ENCODE measurements at places on chromosomes 12 and 14.

- no peak for DNase-seq
Measured at GRCh38 chr12:21172079-21172478, 41.1 kb downstream of the SLCO1B1 start.

GRCh38 chr14:93926245-93926872, 785 bp upstream of the FAM181A start:
- DNase-seq, result no peak

DNA sequence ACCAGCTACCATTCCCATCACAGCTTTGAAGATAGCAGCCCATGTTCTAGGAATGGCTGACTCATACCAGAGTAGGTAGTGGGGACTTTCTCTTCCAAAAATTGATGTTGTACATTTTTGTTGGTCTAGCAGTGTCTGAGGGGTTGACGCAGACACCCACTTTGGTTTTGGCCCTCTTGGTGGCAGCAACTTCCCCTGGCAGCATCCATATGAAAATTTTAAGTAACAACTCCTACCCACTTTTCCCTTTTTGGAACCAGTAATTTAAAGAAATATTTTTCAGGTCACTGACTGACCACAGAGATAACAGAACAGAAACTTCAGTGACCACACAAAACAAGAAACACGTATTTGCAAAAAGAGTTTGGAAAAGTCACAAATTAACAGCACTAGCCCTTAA, 162.0 kb upstream of the TMCC3 start:
- DNase-seq, result no peak

DNA sequence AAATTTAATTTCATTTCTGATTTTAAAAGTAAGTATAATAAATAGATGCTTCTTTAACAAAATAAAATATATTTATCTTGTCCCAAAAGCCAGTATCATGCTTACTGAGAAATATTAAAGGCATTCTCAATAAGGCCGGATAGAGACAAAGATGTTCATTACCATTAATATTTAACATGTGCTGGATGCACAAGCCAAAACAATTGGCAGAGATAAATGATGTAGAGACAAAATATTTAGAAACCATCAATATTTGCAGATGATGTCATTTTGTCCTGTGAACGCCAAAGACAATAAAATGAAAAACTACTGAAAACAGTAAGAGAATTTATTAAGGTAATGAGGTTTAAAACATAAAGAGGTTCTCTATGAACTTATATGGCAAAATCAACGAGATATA, 313.5 kb downstream of the ITPR2 start:
- DNase-seq, result no peak

- DNase-seq, result no peak
Measured at GRCh38 chr12:53486736-53487487, 12.3 kb downstream of the MAP3K12 start.

- DNase-seq, result no peak
Measured at GRCh38 chr12:75526655-75527511, 15.5 kb upstream of the KRR1 start.

DNA sequence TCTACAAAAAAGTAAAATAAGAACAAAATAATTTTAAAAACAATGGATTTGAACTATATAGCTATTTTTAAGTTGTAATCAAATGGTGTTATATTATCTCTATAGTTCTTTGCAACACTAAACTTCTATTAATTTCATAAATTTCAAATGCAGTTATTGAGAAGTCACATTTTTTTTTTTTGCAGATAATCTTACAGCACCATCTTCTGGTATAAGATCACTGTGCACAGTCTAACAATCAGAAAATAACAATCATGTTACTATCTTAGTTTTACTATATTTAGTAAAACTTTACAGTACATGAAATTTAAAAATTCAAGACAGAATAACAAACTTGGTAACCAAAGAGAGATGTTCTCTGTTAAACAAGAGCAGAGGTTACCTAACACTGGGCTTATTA, 40.6 kb downstream of the GXYLT1 start:
- no peak for DNase-seq

GRCh38 chr14:99175331-99176155, 96.5 kb downstream of the BCL11B start:
- DNase-seq, result no peak

GRCh38 chr14:45181806-45182205, 46.1 kb downstream of the FANCM start:
- no peak for DNase-seq

DNA sequence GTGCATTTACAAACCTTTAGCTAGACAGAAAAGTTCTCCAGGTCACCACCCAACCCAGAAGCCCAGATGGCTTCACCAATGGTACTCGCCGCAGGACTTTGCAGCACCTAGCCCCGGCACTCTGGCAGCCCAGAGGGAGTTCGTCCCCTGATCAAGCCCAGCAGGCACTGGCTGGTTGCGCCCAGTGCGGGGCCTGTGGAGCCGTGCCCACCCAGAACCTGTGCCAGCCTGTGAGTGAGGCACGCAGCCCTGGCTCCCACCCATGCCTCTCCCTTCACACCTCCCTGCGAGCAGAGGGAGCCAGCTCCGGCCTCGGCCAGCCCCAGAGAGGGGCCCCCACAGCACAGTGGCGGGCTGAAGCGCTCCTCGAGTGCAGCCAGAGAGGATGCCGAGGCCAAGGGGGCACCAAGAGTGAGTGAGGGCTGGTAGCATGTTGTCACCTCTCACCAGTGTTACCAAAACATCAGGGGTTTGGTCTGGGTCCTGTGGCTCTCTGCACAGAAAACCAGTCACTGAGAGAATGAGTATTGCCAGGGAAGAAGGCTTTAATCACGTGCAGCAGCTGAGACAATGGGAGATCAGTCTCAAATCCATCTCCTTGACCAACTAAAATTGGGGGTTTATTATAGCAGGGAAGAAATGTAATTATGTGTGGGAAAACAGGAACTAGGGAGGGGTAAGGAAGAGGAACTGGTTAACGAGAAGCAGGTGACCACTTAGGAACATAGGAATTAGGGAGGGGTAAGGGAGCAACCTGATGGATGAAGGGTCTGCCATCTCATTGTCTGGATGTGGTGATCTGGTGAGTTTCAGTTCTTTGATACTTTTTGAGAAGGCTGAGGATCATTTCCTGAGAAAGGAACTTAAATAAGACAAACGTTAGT, 151.3 kb downstream of the NUBPL start:
- no peak for DNase-seq

DNA sequence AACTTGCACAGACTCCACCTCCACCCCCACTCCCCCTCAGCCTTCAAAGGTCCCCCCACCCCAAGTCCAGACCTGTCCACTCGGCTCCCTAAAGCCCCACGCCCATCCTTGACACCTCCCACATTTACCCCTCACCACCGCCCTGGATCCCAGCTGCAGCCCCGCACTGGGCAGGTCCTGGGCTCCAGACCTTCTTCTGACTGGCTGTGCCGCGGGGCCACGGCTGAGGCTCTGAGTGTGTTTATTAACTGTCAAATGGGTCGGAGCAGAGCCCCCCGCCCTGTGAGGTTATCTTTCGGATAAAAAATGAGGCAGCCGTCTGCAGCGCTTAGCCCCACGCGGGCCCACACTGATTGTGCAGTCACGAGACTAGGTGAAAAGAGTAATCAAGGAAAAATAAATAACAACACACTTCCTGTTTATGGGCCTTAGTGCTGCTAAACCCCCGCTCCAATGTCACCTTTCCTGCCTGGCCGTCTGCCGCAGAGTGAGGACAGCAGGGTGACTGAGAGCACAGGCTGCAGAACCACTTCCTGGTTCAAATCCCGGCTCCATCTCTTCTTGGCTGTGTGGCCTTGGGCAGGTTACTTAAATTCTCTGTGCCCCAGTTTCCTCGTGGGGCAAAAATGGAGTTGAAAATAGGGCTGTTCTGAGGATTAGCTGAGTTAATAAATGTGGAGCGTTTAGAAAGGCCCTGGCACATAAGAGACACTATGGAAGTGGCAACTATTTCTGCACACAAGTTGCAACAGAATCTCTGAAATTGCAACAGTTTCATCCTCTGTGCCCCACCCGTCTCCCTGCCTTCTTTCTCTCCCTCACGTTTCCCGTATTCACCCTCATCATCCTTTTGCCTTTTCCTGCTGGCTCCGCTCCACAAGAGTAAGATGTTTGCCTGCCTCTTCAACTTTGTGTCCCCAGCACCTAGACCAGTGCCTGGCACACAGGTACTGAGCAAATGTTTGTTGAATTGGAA, 9.4 kb downstream of the SETD1B start:
- DNase-seq, result no peak

DNA sequence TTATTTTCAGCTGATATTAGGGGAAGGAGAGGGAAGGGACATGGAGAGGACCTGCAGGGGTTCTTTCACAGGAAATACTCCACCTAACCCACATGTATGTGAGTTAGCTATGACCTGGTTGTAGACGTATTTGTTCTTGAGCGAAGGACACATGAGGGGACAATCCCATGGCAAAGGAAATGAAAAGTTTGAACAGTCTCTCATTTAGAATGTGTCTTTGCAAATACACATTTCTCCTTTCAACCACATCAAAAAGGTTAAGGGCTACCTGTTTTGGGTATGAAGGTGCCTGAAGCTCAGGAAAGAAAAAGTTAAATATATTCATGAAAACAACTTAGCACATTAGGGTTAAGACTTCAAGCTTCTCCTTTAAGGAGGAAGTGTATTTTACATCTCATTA, 7.4 kb downstream of the PYGL start:
- DNase-seq, result no peak

DNA sequence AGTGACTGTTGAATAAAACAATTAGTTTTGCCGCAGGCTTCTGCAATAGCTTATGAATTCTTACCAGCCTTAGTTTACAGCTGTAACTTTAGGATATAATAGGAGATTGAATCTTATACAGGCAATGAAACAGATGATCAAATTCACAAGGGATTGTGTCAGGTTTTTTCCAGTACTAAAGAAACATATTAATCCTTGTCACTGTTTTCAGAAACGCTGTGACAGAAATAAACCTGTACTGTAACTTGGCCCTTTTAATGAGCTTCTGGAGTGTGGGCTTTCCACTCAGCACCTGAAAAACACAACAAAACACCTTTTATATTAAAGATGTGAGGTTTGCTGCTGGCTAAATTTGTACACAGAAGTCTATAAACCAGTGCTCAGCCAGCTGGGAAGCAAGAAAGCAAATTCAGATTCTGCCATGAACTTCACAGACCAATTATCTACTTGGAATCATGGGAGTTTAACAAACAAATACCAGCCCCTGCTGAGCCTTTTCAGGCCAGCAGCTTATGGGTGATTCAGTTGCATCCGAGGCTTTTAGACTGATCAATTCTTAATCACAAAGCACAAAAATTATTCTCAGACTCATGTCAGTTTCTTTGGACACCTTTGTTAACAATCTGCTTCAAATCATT, 109.5 kb downstream of the FOXG1 start:
- DNase-seq, result no peak

- DNase-seq, result no peak
Measured at GRCh38 chr14:23079716-23080115, 15.2 kb downstream of the ACIN1 start.

GRCh38 chr12:26317942-26318575, 122.7 kb downstream of the SSPN start:
- no peak for DNase-seq

- DNase-seq, result no peak
Measured at GRCh38 chr12:62658910-62659309, 192.3 kb downstream of the MON2 start.

GRCh38 chr12:32211066-32211899, 104.6 kb downstream of the BICD1 start:
- DNase-seq, result no peak

- no peak for DNase-seq
Measured at GRCh38 chr12:6253278-6253677, 53.1 kb downstream of the CD9 start.

DNA sequence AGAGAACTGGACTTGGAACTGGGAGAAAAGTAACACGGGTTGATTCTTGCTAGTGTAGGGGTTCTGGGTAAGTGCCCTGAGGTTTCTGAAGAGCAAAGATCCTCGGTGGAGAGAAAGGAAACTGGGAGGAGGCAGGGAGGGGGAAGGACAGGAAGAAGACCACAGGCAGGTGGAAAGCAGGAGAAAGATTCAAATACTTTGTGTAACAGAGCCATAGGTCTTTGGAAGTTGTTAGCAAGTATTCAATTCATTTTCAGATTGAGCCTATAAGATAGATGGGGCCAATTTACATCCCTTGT, 1.3 kb downstream of the PNP start:
- no peak for DNase-seq

DNA sequence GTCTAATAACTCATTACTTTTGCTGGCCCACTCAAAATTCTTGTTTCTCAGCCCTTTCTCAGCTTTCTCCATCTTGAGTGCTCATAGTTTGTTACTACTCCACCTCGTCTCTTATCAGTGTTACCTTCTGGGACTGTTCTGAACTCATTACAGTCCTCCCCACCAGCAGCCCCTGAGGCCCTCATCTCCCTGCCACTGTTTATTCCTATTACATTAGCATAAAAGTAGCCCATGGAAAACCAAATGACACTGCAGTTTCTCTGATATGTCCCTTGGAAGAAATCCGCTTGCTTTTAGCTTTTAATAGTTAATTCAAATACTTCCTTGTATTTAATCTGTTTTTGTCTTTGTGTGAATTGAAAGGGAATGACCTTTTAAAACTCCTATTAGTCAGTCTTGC, 7.6 kb downstream of the AKAP6 start:
- no peak for DNase-seq

DNA sequence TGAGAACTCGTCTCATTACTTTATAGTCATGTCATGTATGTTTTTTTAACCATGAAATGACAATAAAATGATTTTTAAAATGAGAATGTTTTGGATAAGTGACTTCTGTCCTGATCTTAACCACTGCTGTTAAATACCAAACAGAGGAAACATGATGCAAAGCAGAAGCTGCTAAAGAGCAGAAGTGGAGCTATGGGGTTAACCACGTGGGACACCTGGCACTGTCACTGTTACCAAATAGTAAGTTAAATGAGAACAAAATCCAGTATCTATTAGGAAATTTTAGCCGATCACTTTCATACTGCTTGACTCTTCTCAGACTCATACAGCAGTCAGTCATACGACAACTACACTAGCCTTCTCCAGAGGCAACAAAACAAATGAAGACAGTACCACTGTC, 82.4 kb downstream of the SCAF11 start:
- DNase-seq, result no peak

GRCh38 chr12:14956024-14956891, 5.1 kb downstream of the ARHGDIB start:
- no peak for DNase-seq

- no peak for DNase-seq
Measured at GRCh38 chr12:67220065-67220464, 49.1 kb upstream of the CAND1 start.

DNA sequence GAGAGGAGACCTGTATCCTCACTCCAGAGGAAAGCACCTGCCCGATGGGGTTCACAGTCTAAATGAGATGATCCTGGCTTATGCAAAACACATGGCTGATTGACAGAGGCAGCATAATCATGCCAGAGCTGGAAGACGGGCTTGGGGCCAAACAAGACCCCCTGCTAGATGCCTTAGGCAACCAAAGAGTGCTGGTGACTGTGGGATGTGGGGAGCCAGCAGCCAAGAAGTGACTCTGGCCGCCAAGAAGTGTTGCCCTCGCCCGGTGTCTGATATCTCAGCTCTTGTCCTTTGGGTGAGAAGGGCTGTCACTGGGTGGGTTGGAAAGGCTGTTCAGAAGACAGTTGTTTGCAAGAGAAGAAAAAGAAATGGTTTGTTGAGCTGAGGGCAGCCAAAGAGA, 56.7 kb downstream of the PLEKHG3 start:
- DNase-seq, result no peak

All from femur (tissue), 1 donor.